ENCODE measurements at places on chromosomes 13 and 19.

GRCh38 chr13:46666727-46667456 lies 113.9 kb downstream of the LRCH1 start:
- DNase-seq = no peak

- no peak for DNase-seq
Observed at GRCh38 chr13:113978741-113979481, 5.0 kb upstream of the C13orf46 start.

GRCh38 chr19:44988896-44989556 lies 12.2 kb upstream of the RELB start:
- DNase-seq = peak; percentile 67

DNA sequence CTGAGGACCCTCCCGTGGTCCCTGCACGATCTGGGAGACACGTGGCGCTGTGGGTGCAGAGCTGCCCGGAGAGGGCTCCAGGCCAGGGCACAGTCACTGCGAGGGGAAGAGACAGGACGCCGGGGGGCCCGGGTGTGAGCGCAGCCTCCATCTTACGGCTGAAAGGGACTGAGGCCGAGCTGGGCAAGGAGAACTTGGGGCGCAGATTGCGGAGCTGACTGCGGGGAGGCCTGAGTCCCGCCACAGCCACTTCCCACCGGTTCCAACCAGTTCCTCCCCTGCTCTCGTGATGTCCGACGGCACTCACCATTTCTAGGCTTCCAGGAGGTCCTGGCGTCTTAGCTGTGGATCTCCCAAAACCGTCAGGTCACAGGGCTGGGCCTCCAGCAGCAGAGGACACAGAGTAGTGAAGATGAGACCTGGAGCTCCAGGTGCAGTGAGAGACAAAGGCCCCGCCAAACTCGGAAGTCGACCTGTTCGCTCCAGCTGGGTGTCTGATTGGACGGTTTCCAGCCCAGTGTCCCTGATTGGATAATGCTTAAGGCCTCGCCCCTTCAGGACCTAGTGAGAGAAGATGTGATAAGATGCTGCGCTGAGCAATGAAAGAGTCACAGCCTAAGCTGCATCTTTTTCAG lies 4.8 kb upstream of the ZNF253 start:
- peak; percentile 92 for DNase-seq

DNA sequence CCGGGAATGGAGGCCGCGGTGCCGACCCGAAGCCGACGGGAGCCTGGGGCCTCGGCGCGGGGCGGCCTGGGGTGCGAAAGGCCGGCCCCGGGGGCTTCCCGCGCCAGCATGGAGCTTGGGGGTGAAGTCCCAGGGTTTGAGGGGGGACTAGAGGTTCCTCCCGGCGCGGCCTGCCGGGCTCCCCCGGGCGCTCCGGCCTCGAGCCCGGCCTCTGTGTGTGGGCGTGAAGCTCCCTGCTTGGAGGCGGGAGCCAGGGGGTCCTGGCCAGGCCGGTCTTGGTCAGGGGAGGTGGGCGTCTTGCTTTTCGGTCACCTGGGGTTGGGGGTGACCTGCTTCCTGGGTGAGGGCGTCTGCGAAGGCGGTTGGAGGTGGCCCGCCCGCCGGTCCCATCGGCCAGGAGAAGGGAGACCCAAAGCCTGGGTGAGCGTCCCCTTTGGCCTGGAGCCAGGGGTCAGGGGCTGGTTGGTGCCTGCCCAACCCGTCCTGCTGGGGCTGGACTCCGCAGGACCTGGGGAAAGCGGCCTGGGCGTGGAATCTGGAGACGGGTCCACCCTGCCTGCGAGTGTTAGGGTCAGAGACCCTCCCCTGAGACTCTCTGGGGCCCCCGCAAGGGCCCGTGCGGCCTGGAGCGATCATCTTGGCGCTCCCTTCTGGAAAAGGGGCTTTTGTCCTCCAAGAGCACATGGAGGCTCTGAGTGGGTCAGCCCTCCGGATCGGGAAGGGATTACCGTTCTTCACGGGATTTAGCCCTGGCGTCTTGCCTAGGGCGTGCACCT lies 535 bp downstream of the BSG start:
- peak; percentile 71 for DNase-seq

- DNase-seq = no peak
Observed at GRCh38 chr19:39252458-39252857, 3.8 kb upstream of the IFNL4 start.

DNA sequence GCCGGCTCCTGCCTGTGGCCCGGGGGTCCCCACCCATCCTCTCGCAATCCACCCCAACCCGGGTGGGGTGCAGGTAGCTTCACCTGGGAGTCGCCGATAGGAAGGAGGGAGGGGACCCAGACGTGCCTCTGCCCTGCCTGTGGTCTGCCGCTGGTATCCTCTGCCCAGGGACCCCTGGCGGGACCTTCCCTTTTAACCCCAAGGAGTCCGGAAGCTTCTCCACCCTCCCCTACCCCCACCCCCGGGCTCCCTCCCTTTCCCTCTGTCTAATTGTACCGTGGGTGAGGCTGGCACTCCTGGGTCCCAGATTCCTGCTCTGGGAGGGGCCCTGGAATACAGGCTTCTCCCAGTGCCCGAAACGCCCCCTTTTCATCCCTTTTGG lies at the start of gene KLK10:
Gene KLK10 (minus strand): TSS at position 166 of the 382 bp plus-strand sequence. CDS start 579 bp downstream, outside the sequence.
- no peak for DNase-seq

GRCh38 chr19:41261474-41262190 lies 2.5 kb upstream of the HNRNPUL1 start:
- DNase-seq = no peak

DNA sequence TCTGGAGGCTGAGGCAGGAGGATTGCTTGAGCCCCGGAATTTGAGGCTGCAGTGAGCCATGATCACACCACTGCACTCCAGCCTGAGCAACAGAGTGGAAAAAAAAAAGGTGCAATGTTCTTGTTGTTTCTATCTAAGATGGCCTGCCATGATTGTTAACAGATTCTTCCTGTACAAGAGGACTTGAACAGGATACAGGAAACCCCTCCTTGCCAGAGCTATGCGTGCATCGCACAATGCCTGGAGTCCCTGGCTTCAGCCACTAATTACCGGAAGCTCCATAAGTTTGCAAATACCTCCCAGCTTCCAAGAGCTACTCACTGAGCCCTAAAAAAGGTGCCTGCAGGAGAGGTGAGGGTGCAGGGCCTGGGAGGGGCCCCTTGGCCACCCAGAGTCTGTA lies 13.1 kb upstream of the HIF3A start:
- no peak for DNase-seq

GRCh38 chr19:2246801-2247361 lies 2.2 kb upstream of the AMH start:
- DNase-seq = no peak

- no peak for DNase-seq
Observed at GRCh38 chr13:103762523-103762922, 696.3 kb upstream of the SLC10A2 start.

GRCh38 chr13:98719527-98720250 lies 32.8 kb downstream of the SLC15A1 start:
- peak; percentile 2 for DNase-seq

- no peak for DNase-seq
Observed at GRCh38 chr19:32363175-32363574, 17.8 kb downstream of the ZNF507 start.

- peak; percentile 21 for DNase-seq
Observed at GRCh38 chr19:32104850-32105235, 240.6 kb upstream of the ZNF507 start.
